ENCODE measurements at places on chromosomes 12 and 14.

- DNase-seq, result no peak
Observed at GRCh38 chr12:130214686-130215395, 52.6 kb downstream of the FZD10 start.

- no peak for DNase-seq
Observed at GRCh38 chr12:539540-540310, 80.0 kb downstream of the B4GALNT3 start.

GRCh38 chr14:50320283-50320682 lies 8.2 kb downstream of the DMAC2L start:
- no peak for DNase-seq

DNA sequence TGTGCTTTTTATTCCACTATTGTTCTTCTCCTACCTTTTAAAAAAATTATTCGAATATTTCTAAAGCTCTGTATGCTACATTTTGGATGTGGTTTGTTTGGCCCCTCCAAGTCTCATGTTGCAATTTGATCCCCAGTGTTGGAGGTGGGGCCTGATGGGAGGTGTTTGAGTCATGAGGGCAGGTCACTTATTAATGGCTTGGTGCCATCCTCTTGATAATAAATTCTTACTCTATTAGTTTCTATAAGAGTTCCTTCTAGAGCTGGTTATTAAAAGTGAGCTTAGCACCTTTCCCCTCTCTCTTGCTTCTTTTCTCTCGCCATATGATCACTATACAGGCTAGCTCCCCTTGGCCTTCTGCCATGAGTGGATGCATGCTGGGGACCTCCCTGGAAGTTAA lies 445.6 kb upstream of the PDE3A start:
- DNase-seq, result no peak

DNA sequence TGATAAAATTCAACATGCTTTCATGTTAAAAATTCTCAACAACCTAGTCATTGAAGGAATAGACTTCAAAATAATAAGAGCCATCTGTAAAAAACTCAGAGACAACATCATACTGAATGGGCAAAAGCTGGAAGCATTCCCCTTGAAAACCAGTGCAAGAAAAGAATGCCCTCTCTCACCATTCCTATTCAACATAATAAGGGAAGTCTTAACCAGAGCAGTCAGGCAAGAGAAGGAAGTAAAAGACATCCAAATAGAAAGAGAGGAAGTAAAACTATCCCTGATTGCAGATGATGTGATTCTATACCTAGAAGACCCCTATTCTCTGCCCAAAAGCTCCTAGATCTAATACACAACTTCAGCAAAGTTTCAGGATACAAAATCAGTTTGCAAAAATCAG lies 52.9 kb downstream of the APOBEC1 start:
- no peak for DNase-seq

DNA sequence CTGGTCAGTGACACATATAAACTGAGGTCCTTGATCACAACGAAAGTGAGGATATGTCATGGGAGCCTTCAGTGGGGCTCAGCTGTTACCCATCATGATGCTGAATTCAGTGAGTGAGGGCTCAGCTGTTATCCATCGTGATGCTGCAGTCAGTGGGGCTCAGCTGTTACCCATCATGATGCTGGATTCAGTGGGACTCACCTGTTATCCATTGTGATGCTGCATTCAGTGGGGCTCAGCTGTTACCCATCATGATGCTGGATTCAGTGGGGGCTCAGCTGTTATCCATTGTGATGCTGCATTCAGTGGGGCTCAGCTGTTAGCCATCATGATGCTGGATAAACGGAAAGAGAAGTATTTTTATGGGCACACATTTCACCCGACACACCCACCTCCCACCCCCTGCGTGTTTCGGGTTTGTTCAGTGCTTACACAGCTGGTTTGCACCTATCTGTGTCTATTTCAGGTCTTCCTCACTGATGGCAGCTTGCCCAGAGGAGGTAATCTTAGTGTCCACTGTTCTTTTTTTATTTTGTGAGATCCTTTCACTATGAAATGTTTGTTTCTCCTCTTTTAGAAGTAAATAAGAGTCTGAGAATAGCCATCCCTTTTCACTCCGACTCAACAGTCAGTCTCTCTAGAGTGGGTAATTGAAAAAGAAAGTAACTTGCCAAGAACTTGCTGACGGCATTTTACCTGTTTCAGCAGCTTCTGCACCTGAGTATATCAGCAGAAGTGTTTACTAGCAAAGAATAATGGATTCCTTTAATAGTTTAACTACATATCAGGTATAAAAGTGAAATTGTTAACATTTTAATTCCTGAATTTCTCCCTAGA lies 183.0 kb downstream of the ERC1 start:
- no peak for DNase-seq
